ENCODE measurements at places on chromosomes 4 and X.

DNA sequence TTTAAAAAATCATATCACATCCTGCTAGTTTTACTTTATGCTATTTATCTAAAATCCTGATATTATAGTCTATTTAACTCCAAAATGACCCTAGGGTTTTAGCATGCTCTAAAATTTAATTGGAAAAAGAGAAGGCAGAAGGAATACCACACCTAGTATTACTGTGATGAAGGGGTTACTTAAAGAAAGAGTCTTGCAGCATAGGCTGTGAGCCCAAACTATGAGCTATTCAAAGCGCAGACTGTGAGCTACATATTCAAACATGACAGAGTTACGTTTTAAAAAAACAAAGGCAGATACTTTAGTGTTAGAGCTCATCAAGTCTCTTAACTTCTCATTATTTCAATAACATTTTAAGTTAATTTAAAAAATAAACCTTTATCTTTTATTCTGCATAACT is 247.7 kb upstream of the ETNPPL start:
- DNase-seq, result no peak

- no peak for DNase-seq
Measured at GRCh38 chrX:46831765-46832327, 5.0 kb upstream of the RP2 start.

GRCh38 chrX:150857453-150857852 is 41.0 kb downstream of the CD99L2 start:
- no peak for DNase-seq

DNA sequence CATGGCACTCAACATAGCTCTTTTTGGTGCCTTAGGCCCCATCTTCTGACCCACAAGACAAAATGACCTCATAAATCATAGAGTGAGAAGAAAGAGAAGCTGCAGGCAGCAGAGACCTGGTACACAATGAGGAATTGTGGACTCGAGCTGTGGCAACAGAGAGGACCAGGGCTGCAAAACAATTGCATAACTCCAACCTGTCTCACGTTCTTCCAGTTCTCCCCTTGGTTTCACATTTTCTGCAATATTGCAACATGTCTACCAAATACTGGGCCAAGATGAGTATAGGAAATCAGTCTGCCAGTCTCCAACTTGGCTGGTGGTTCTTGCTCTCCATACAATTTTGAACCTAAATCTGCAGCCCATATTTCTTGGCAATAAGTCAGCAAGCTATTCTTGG is 105.3 kb downstream of the KDR start:
- no peak for DNase-seq
